ENCODE measurements at places on chromosomes 11 and 22.

- no peak for DNase-seq
Observed at GRCh38 chr11:87908086-87908485, 267.2 kb downstream of the RAB38 start.

DNA sequence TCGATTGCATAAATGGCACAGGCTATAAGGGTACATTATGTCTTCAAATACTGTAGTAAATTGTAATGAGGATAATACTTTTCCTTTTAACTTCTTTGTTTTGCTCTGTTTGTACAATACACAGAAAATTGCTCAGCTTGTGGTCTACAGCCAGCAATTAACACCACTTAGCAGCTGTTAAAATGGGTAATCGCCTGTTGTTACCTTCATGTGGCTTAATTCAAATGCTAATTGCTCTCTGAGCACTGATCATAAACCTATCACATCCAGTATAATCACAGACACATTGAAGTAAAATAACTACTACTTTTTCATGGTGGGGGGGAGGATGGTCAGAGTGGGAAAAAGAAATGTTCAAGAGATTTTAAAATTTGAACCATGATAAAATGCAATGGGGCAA, 1164.1 kb upstream of the CNTN5 start:
- no peak for DNase-seq

DNA sequence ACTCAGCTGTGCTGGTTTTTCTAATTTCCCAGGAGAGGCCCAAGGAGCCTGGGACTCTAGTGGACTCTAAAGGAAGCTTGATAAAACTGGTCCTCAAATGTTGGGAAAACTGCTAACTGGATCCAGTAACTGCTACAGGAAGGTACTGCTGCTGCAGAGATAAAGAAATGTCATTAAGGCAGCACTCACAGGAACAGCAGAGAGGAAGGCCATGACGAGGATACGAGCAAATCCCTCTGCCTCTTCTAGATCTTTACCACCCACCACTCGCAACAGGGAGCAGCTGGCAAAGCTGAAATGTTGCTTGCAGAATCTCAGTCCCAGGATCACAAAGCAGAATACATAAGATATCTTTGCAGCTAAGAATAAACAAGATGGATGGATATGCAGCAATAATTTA, 23.5 kb downstream of the TTC28 start:
- no peak for DNase-seq

DNA sequence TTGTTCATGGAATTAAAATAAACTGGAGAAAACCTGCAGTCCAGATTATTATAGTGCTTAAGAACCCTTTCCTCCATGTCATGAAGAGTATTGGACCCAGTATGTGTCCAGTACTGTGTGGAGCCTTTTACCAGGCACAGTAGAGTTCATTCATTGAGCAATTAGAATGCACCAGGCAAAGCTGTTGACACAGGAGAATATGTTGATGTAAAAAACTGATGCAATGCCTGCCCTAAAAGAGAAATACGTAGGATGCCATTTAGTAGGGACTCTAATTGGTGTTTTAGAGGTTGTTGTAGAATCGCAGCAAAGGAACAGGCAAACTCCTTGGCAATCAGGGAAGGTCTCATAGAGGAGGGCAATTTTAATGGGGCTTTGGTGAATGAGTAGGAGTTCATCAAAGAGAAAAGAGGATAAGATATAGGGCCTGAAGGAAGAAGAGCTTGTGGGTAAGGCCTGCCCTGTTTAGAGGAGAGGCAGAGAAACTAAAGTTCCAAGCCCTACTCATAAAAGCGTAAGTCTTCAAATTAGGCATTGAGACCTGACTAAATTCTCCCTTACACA, 126.4 kb downstream of the SEZ6L start:
- DNase-seq, result no peak

DNA sequence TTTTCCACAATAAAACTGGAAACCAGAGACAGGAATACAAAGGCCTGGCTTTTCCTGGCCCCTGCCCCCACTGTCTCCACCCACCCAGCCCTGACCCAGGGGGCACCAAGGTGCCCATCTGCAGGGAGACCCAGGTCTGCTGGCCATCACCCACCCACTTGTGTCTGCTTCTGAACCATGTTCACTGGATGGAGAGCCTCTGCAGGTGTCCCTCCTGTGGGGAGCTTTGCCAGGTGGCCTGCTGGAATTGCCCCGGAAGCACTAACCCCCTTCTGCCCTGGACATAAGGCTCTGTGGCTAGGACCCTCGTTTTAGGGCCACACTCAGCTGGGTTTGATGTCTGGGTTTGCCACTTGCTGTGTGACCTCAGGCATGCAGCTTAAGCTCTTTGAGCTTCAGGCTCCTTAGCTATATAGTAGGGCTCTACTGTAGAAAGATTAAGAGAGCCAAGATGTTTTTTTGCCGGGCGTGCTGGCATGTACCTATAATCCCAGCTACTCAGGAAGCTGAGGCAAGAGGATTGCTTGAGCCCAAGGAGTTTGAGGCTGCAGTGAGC, 3.9 kb downstream of the SCARF2 start:
- DNase-seq, result no peak

- no peak for DNase-seq
Observed at GRCh38 chr11:58784995-58785394, 53.3 kb upstream of the GLYAT start.

GRCh38 chr11:117704395-117705100, 92.5 kb downstream of the DSCAML1 start:
- DNase-seq, result no peak

DNA sequence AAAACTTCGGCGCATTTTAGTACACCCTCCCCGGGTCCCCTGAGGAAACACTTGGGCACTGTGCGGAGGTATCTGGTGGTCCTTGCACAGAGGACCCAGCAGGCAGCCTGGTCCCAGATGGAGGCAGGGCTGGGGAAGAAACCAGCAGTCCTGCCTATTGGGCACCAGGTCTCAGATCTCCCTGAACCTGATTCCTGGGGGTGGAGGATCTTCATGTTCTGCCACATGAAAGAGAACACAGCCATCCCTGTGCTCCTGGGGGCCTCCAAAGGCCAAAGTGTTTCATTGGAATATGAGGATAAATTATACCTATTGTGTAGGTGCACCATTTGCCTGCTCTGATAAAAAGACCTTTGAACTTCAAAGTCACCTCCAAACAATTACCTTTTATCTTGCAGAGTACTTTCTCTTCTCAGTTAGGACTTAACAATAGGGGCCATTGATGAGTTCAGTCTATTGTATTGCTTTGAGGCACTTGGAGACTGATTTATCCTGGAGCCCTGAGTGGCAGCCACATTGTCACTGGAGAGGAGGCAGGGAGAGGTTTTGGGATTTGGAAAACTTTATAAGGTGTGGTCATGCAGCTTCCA, 1.8 kb downstream of the RCN1 start:
- no peak for DNase-seq

DNA sequence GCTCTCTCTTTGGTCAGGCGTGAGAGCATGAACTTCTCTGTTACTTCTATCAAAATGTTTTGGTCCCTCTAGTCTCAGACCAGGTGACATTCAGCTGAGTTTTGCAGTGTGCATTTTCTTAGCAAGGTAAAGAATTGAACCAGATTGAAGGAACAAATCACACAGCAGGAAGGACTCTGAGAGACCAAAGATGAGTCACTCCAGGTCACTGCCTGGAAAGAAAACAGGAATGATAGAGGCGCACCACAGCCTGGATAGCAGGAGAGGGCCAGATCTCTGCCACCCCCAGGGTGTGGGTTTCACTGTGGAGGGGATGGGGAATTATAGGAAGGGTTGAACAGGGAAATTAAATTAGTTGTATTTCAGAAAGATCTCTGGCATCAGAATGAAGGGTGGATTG, 788.3 kb downstream of the NTM start:
- no peak for DNase-seq

- no peak for DNase-seq
Observed at GRCh38 chr11:1281326-1281973, 28.0 kb downstream of the TOLLIP start.

DNA sequence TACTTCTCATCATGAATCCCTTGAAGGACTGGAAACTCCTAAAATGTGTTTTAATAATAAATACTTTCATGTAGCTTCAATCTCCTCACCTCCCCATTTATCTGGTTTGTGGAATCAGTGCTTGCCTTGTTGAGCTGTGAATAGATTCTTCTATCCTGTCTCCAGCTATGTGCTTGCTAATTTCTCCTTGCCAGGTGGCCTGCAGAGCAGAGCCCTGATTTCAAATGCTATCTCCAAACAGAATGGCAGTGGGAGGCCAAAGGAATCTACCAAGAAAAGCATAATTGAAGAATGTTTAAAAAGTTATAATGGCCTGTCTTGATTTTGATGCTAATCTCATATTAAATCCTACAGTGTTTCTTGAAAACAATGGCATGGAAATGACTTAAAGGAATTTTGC, 309.3 kb upstream of the CHORDC1 start:
- DNase-seq, result no peak

DNA sequence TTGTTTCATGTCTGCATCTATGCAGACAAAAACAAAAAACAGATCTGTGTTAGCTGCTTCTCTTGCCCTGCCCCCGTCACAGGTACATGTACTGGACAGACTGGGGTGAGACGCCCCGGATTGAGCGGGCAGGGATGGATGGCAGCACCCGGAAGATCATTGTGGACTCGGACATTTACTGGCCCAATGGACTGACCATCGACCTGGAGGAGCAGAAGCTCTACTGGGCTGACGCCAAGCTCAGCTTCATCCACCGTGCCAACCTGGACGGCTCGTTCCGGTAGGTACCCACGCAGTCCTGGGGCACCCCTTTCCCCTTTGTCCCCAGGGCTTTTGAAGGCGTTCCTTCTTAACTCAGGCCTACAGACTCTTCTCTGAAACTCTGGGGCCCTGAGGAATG, 45.2 kb downstream of the LRP5 start:
- no peak for DNase-seq

GRCh38 chr11:65440831-65441499, 18.4 kb downstream of the NEAT1 start:
- DNase-seq, result no peak

DNA sequence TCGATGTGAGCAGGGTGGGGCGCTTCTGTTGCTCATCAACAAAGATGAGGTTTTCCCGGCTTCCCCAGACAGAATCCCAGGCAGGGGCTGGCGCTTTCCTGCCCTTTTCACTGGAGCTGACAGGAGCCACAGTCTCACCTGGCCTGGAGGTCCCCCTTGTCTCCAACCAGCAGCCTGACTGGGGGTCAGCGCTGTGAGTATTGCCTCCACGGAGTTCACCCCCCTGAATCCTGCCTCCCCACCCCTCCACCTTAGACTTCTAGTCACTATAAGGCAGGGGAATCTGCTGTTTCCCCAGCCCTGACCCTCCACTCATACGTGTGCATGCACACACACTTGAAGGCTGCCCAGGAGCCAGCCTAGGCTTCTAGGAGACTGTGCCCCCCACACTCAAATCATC, 58.8 kb upstream of the LYVE1 start:
- DNase-seq, result no peak

- DNase-seq, result no peak
Observed at GRCh38 chr11:78876676-78877075, 302.0 kb upstream of the NARS2 start.

- no peak for DNase-seq
Observed at GRCh38 chr22:29152954-29153719, 52.6 kb upstream of the EMID1 start.

DNA sequence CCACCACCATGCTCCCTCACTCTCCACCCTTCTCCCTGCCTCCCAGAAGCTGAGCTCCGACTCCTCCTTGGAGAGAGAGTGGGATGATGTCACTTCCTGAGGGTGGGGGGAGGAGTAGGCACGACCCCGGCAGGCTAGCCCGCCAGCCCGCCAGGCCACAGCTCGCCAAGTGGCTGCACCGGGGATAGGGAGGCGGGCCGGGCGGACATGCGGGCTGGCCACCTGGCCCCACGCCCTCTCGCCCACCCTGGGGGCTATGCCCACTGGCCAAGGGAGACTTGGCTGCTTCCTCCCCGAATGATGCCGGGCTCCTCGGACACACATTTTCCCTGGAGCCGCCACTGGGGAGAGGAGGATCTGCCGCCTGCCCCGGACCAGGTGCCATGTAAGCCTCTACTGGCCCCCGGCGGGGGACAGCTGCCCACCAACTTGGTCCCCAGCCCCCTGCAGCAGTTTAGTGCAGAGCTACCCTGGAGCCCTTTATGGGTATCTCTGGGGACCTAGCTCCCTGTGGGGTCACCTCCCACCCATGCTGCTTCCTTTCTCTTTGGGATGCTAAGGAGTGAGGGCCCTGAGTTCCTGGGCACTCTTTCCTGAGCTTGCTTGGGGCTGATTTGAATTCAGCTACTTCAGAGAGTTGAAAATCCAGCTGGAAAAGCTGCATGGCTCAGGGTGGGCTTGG, 33.7 kb upstream of the MYRF start:
- DNase-seq, result no peak

DNA sequence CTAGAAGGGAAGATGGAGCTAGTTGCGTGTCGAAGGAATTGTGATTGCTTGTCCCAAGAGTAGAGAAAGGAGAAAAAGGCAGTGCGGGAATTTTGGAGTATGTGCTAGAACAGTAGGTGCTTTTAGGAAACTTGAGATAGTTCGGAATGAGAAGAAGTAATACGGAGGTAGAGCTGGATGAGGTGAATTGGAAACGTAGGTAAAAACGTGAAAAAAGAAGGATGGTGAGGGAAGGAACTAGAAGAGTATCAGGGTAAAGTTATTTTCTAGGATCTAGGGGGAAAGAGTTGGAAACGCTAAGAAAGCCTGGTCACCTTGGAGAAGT, 1.4 kb downstream of the CEP57 start:
- no peak for DNase-seq

- no peak for DNase-seq
Observed at GRCh38 chr11:119764108-119764868, 35.3 kb upstream of the NECTIN1 start.

DNA sequence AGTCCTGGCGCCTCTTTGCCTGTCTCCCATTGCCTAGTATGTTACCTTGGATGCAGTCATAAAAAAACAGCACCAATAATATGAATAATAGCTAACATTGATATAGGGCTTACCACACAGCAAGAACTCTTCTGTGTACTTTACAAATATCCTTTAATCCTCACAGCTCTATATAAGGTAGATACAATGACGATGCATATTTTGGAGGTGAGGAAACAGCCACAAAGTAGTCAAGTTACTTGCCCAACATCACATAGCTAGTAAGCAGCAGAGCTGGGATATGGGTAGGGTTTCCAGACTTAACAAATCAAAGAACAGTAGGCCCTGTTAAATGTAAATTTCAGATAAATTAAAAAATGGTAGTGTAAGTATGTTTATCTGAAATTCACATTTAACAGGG, 128.8 kb downstream of the ST3GAL4 start:
- DNase-seq, result no peak

- DNase-seq, result no peak
Observed at GRCh38 chr11:46003572-46003971, 81.1 kb downstream of the LARGE2 start.
